ENCODE measurements at places on chromosomes 11 and 22.

GRCh38 chr11:75351541-75351790 lies at the start of gene ARRB1:
ARRB1 (minus strand) TSS chr11:75351661; CDS start chr11:75351607, 54 bp downstream.
- DNase-seq, result no peak

DNA sequence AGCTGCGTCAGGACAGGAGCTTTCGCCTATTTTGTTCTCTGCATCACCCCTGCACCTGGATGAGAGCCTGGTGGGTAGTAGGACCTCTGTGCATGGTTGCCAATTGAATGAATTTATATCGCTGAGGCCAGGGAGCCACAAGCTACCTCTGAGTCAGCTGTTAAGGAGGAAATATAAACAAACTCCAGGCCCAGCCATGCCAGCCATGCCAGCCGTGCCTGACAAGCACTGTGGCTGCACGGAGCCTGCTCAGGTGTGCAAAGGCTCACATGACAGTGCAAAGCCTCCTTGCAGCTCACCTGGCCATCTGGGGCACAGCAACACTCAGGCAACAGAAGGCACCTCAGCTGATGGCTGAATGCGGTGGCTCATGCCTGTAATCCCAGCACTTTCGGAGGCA lies 33.7 kb upstream of the LINC01488 start:
- no peak for DNase-seq

GRCh38 chr22:19741053-19741452 lies 17.7 kb downstream of the GP1BB start:
- DNase-seq, result no peak

DNA sequence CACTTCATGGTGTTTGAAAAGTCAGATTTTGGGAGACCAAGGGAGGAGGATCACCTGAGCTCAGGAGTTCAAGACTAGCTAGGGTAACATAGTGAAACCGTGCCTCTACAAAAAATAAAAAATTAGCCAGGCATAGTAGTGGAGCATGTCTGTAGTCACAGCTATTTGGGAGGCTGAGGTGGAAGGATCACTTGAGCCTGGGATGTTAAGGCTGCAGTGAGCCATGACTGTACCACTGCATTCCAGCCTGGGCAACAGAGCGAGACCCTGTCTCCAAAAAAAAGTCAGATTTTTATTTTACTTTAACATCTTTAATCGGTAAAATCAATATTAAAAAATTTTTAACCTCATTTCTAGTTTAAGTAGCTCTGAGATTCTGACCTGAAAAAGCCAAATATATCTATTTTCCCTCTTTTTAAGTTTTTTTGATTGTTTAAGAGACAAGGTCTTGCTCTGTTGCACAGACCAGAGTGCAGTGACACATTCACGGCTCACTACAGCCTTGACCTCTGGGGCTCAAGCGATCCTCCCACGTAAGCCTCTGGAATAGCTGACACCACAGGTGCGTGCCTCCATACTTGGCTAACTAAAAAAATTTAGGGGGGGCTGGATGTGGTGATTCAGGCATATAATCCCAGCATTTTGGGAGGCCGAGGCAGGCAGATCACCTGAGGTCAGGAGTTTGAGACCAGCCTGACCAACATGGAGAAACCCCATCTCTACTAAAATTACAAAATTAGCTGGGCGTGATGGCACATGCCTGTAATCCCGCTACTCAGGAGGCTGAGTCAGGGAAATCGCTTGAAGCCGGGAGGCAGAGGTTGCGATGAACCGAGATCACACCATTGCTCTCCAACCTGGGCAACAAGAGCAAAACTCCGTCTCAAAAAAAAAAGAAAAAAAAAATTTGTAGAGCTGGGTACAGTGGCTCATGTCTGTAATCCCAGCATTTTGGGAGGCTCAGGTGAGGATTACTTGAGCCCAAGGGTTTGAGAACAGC lies 48.4 kb downstream of the SFI1 start:
- no peak for DNase-seq

DNA sequence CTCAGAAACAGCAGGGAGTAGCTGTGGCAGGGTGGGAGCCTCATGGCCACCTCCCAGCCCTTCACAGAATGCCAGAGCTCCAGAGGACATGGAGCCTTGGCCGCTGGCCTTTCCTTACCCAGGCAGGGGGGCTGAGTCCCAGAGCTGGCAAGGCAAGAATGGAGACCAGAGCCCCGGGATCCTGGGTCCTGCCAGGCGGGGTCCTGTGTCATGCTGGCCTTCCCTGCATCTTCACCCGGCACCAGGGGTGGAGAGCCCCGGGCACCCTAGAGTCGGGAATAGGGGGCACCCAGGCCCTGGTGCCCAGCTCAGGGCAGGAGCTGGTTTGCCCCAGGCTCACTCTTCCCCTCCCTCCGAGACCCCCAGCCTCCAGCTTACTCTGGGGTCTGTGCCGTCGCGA lies 519.9 kb downstream of the TBC1D22A start:
- DNase-seq, result no peak

DNA sequence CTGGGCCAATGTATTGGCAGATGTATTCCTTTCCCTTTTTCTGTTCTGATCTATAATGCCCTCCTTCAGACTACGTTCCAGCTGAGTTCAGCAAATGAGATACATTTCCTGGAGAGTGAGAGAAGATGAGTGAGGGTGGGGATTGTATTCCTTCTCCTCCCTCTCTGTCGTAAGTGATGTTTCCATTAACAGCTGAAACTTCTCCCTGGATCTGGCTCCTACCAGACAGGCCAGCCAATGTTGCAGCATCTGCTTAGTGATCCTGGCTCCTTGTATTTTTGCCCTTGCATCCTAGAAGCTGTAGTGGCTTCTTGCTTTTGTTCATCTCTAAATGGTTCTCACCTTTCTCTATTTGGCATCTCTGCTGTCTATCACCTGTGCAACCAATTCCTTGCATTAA lies 48.2 kb upstream of the MTMR2 start:
- DNase-seq, result no peak

GRCh38 chr11:126136507-126136906 lies 73.8 kb upstream of the CDON start:
- DNase-seq, result no peak

DNA sequence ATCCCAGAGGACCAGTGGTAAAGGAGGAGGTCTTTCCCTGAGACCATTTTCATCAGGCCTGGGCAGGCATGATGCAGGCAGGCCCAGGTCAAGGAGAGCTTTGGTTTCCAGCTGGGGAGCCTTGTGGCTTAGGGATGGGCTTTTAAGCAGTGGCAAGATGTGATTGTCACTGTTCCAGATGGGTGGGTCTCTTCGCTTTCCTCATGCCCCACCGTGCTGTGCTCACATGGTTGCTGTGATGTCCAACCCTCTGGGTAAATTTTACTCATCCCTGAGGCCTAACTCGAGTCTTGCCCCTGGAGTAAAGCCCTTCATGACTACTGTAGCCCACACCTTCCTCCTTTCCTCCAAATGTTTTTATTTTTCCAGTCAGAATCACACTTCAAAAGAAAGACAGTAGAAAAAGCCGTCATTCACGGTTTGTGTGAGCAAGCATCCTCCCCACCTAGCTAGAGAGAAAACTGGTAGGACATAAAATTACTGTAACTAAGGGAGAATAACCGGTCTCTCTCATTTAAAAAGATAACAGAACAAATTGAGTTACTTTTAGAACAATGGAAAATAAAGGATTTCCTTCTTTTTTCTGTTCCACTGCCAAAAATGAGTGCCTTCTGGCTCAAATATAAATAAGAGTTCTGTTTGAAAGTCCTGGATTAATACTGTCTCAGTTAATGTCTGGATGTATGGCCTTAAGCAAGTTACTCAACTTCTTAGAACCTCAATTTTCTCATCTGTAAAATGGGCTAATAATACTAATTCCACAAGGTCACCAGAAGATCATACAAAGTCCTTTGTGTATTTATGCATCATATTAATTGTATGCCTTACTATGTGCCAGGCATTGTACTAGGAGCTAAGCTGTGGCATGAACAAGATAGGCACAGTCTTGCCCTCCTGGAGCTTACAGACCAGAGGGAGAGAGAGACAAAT lies 84.9 kb downstream of the ME3 start:
- DNase-seq, result no peak

DNA sequence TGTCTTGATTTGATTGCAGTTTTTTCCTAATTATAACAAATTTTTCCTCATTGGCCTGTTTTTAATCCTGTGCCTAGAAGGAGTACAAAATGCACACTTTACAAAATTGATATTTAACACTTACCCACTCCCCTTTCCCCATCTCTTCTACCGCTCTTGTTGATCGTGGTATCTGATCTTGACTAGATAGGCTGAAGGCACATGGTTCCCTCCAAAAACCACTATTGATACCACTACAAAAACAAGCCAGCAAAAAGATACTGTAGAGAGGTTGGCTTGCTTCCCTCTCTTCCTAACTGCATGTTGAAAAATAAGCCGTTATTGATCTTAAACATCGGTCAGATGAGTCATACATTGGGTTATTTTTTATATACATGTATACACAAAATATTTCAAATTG lies 14.6 kb upstream of the ZNF143 start:
- no peak for DNase-seq

DNA sequence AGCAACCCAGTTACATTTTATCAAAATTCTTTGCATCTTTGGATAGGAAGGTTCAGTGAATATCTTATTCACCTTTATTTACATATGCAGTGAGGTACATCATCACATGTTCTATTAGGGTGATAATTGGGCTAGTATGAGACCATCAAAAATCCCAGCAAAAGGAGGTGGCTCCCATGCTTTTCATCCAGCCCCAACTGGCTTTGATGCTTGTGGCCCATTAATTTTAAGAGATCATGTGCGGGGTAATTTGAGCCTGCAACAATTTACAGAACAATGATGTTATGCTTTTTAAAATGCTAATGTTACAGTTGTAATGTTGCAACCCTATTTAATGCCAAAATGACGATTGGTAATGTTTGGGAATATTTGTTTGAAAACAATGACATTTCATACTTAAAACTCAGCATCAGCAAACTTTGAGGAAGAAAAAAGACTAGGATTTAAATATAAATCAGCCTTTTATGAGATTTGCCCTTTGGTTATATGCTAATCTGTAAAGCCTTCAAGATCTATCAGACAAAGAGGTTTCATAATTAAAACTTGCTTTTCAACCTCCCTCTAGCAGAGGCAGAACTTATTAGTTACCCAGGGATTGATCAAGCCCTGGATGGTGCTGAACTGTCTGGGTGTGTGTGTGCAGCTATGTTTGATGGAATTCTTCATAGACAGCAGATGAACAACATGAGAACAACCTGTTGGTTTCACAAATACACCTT lies 183.5 kb upstream of the SORL1-AS1 start:
- no peak for DNase-seq

- no peak for DNase-seq
These were observed at the start of gene SEC14L3 for GRCh38 chr22:30471616-30472318. SEC14L3 (minus strand) TSS chr22:30472017; CDS start chr22:30471958, 59 bp downstream.

DNA sequence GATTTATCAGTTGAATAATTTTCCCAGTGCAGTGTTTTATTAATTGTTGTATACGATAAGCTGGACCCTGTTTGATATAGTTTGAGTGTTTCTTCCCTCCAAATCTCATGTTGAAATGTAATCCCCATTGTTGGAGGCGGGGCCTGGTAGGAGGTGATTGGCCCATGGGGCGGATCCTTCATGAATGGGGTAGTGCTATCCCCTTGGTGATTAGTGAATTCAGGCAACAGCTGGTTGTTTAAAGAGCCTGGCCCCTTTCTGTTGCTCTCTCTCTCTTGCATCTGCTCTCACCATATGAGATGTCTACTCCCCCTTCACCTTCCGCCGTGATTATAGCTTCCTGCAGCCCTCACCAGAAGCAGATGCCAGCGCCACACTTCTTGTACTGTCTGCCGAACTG lies 1.5 kb downstream of the OR5A1 start:
- no peak for DNase-seq

DNA sequence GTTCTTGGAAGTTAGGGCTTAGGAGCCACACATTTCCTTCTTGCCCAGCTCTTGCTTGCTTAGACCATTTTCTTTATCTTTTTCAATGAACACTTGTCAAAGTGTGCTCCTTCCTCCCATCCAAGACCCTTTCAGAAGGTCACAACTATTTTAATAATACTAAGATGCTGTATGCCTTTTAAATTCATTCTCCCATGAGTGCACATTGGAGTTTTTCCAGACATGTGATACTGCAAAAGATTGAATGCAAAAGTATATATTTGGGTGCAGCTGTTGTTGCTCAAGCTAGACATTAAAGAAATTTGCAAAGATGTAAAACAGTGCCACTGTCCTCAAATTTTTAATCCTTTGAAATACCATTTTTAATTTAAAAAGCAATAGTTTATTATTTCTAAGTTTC lies 69.3 kb upstream of the TNRC6B start:
- no peak for DNase-seq

- no peak for DNase-seq
These were observed 77.8 kb downstream of the MN1 start for GRCh38 chr22:27723708-27724107.

DNA sequence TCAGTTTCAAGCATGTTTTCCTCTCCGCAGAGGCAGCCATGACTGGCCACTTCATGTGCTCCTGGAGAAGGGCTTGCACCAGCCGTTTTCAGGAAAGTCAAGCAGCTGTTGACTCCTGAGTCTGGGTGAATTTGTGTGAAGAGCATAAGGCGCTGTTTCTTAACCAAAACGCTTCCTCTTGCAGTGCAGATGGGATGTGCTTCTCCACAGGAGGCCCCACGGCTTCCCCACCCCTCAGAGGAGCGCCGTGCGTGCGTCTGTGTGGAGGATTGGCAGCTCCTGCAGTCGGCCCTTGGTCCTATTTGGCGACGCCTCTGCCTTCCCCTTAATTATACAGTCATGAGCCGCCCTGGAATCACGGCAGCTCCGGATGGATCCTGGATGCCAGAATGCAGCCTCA lies 54.1 kb upstream of the B3GAT1 start:
- no peak for DNase-seq

- no peak for DNase-seq
These were observed 127.4 kb downstream of the PHF21B start for GRCh38 chr22:44882226-44882905.

DNA sequence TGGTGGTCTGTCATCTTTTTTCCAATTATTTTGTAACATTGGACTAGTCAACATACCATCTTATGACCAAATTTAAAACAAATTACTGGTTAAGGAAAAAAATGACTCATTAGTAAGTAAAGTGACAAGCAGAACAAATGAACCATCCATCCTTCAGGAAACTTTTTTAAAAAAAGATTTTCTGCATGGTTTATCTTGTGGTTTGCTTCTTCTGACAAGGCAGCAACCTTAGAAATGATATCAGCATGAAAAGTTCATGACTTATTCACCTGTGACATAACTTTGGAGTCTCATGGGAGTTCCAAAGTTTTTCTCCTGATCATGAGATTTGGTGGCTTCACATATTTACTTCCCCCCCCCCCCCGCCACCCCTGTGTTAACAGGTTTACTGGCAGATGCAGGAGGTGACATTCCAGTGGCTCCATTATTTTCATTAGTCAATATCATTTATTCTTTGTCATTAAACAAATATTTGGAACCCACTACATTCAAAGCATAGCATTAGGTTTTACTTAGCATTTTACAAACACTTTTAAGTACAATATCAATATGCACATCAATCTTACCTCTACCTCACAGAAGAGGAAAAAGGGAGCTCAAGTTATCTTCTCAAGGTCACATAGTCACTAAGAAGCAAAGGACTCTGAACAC lies 40.7 kb downstream of the DCUN1D5 start:
- DNase-seq, result no peak

GRCh38 chr11:60992842-60993409 lies 21.4 kb downstream of the CD6 start:
- DNase-seq, result no peak

GRCh38 chr11:10674911-10675440 lies 18.6 kb downstream of the IRAG1 start:
- no peak for DNase-seq

Measured in pulmonary artery endothelial cell (primary cell).